IPS DF 6.9 (cell line): ENCODE measurements at places on chromosomes 12 and 14.

DNA sequence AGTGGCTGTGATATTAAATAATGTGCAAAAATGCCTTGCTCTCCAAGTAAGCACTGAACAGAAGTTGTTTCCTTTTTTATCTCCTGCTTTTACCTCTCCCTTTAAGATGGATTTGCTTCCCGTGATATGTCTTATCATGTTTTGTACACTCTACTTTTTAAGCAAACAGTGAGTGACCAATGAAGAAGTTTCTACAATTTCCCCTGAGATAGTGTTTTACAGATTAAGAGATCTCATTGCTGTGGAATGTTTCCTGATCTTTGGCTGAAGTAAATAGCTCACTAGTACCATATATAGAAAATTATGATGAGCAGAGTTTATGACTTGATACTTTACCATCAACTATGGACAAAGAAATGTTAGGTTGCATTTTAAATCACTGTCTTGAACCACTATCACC, 184.8 kb upstream of the PDE3A start:
- H3K4me3 ChIP-seq, result no peak overlapping the region
- H3K27ac ChIP-seq, result no peak overlapping the region
- no peaks in the 10 kb centered on the region for H3K27me3 ChIP-seq
- H3K36me3 ChIP-seq, result no peaks in the 10 kb centered on the region
- no peaks in the 10 kb centered on the region for H3K4me1 ChIP-seq

DNA sequence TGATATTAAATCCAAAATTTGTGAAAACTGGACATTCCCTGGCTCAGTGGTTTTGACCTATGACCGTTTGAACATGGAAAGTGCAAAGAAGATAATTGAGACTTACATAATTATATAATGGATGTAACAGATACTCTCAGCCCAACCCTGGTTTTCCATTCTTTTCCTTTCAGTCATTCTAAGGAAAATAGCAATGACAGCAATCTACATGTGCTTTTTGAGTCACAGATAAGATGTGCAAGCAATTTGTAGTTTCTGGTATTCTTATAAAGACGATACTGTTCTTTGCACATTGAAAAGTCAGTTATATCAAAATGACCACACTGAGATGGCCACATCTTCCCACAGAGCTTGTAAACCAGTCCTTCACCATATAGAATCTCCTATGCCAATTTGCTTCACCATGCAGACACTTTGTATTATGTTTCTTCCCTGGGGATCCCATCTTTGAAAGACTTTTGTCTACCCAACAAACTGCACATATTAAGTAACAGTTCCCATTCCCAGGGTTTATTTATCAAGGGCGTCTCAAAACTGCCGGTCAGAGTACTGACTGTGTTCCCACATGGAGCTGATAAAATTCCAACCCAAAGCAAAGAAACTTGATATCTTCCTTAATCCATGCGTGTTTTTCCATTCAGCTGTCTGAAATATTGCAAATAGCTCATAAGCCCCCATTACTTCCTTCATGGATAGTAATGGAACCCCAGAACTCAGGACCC, 34.8 kb downstream of the PLXNC1 start:
- peaks cover 2% of the 10 kb centered on the region; the same call in 1 of the 2 replicates for H3K27me3 ChIP-seq
- H3K27ac ChIP-seq, result no peak overlapping the region
- H3K4me3 ChIP-seq, result no peak overlapping the region
- no peak for DNase-seq
- H3K36me3 ChIP-seq, result no peaks in the 10 kb centered on the region

DNA sequence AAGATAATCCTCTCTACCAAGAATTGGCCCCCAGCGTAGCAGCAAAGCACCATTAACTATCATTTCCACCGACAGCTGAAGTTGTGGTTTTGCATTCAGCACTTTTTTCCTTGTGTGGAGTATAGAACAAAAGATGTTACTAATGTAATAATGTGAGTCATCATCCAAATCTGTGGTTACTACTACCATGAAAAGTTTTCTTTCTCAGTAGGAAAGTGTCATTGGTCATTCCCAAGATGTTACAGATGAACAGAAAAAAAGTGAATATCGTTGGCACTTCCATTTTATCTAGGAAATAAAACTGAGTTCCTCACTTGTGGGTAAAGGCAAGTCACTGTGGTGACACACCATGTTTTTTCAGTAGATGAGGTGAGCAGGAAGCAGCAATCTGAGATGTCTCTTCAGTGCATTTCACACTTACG, 30.3 kb upstream of the IFNG start:
- DNase-seq, result no peak
- H3K36me3 ChIP-seq, result no peaks in the 10 kb centered on the region
- H3K4me1 ChIP-seq, result no peaks in the 10 kb centered on the region
- no peak overlapping the region for H3K4me3 ChIP-seq
- no peak overlapping the region for H3K27ac ChIP-seq
- H3K27me3 ChIP-seq, result no peaks in the 10 kb centered on the region

- H3K27me3 ChIP-seq, result no peaks in the 10 kb centered on the region
- DNase-seq, result peak; percentile 50
- no peaks in the 10 kb centered on the region for H3K4me1 ChIP-seq
- H3K36me3 ChIP-seq, result no peaks in the 10 kb centered on the region
Observed at GRCh38 chr12:107131832-107132616, 38.7 kb upstream of the CRY1 start.

GRCh38 chr12:107349008-107349747, 255.8 kb upstream of the CRY1 start:
- H3K4me3 ChIP-seq, result no peak overlapping the region
- no peaks in the 10 kb centered on the region for H3K27me3 ChIP-seq
- no peaks in the 10 kb centered on the region for H3K36me3 ChIP-seq

- no peaks in the 10 kb centered on the region for H3K27me3 ChIP-seq
- no peak overlapping the region for H3K27ac ChIP-seq
- H3K36me3 ChIP-seq, result no peaks in the 10 kb centered on the region
- DNase-seq, result no peak
- no peaks in the 10 kb centered on the region for H3K4me1 ChIP-seq
- no peak overlapping the region for H3K4me3 ChIP-seq
Observed at GRCh38 chr14:59585891-59586554, 9.4 kb upstream of the CCDC175 start.

DNA sequence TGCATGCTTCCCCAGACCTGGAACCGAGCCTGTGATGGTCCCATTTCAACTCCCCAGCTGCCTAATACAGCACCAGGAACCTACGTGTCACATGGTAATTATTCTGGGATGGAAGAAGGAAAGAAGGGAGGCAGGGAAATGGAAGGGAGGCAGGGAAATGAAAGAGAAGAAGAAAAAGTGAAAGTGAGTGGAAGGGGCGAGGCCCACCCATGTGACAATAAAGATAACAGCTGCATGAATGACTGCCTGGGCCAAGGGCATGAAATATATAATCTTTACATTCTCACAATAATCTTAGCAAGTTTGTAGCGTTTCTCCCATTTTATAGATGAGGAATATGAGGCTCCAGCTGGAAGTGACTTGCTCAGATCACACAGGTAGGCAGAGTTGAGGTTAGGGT, 245.0 kb upstream of the PWP1 start:
- no peaks in the 10 kb centered on the region for H3K27me3 ChIP-seq
- no peaks in the 10 kb centered on the region for H3K36me3 ChIP-seq
- DNase-seq, result no peak
- H3K4me3 ChIP-seq, result no peak overlapping the region

GRCh38 chr12:46230983-46231382, 37.9 kb downstream of the SLC38A1 start:
- peaks cover 3% of the 10 kb centered on the region; the same call in 1 of the 2 replicates for H3K36me3 ChIP-seq
- H3K27me3 ChIP-seq, result no peaks in the 10 kb centered on the region
- no peak overlapping the region for H3K27ac ChIP-seq
- no peak for DNase-seq
- H3K4me1 ChIP-seq, result no peaks in the 10 kb centered on the region

- no peaks in the 10 kb centered on the region for H3K36me3 ChIP-seq
- H3K4me1 ChIP-seq, result peaks cover 2% of the 10 kb centered on the region; the same call in 1 of the 2 replicates
- H3K27me3 ChIP-seq, result no peaks in the 10 kb centered on the region
- H3K27ac ChIP-seq, result no peak overlapping the region
- DNase-seq, result no peak
Observed at GRCh38 chr12:117035287-117035686, 63.9 kb downstream of the TESC start.

- H3K4me3 ChIP-seq, result no peak overlapping the region
- no peaks in the 10 kb centered on the region for H3K36me3 ChIP-seq
- no peak for DNase-seq
- H3K27me3 ChIP-seq, result no peaks in the 10 kb centered on the region
- H3K4me1 ChIP-seq, result no peaks in the 10 kb centered on the region
Observed at GRCh38 chr12:112810235-112810917, 18.8 kb downstream of the RPH3A start.

DNA sequence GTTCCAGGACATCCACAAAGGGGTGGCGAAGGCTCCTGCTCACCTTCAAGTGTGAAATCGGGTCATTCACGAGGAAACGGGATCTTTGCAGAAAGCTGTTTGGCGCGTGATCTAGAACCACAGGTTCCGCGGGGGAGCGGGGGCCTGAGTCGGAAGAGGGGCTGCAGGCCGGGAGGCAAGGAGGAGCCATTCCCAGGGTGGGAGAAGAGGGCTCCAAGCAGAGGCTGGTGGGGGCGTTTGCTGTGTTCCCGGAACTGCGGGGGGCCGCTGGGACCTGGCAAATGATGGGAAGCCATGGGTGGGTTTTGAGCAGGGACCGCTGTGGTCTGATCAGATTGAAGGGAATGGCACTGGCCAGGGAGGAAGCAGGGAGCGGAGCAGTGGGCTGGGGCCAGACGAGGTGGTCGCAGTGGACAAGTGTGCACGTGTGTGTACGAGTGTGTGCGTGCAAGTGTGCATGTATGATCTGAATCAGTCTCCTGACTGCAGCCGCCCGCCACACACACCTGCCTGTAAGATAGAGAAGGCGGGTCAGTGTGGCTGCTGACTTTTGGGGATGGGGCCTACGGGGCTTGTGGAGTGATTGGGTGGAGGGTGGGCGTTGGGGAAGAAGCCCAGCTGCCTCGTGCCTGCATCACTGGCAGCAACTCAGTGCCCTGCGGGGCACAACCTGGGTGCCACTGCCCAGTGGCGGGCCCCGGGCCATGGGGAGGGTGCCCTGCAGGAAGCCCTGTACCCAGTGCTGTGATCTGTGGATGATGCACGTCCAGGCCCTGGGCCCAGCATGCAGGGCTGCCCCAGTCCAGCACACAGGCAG, 141.9 kb downstream of the KIF26A start:
- peaks cover 4% of the 10 kb centered on the region for H3K4me1 ChIP-seq
- H3K4me3 ChIP-seq, result no peak overlapping the region
- DNase-seq, result no peak
- H3K36me3 ChIP-seq, result no peaks in the 10 kb centered on the region
- no peaks in the 10 kb centered on the region for H3K27me3 ChIP-seq

GRCh38 chr12:50333441-50333840, 50.1 kb upstream of the LIMA1 start:
- DNase-seq, result no peak
- H3K36me3 ChIP-seq, result no peaks in the 10 kb centered on the region
- no peak overlapping the region for H3K27ac ChIP-seq
- no peaks in the 10 kb centered on the region for H3K27me3 ChIP-seq
- H3K4me1 ChIP-seq, result no peaks in the 10 kb centered on the region

DNA sequence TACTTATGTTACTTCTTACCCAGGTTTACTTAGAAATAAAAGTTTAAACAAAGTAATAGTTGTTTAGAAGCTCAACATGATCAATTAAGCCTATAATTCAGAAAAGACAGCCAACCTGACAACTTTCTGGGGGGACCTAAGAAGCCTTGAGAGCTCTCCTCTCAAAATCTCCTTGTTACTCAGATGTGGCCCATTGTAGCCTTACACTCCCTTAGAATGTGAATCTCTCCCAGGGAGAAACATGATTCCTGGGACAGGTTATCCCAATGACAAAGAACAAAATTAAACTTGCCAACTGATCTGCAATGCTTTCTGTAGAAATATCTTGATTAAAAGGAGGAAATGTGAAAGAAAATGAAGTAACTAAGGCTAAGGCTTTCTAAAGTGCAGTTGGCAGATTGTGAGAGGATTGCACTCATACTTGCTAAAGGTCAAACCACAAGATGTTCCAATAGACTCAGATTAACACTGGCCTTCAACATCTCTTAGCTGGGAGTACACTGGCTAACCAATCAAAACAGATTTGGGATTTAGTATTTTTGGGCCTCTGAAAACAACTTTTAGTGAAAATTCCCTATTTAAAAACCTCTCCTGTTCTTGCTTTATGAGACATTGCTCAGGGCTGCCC, 72.3 kb upstream of the TMX1 start:
- no peak overlapping the region for H3K4me3 ChIP-seq
- DNase-seq, result no peak
- no peak overlapping the region for H3K27ac ChIP-seq
- peaks cover 1% of the 10 kb centered on the region; the same call in 1 of the 2 replicates for H3K4me1 ChIP-seq
- no peaks in the 10 kb centered on the region for H3K27me3 ChIP-seq
- no peaks in the 10 kb centered on the region for H3K36me3 ChIP-seq

GRCh38 chr14:55123101-55123500, 6.0 kb upstream of the LGALS3 start:
- H3K27me3 ChIP-seq, result peaks cover 2% of the 10 kb centered on the region; the same call in 1 of the 2 replicates
- no peak overlapping the region for H3K4me3 ChIP-seq
- H3K36me3 ChIP-seq, result no peaks in the 10 kb centered on the region
